NCI-H1092 treated with DMSO at 0.1 percent for 48 hours (cell line): ENCODE measurements at places on chromosomes 4 and X.

DNA sequence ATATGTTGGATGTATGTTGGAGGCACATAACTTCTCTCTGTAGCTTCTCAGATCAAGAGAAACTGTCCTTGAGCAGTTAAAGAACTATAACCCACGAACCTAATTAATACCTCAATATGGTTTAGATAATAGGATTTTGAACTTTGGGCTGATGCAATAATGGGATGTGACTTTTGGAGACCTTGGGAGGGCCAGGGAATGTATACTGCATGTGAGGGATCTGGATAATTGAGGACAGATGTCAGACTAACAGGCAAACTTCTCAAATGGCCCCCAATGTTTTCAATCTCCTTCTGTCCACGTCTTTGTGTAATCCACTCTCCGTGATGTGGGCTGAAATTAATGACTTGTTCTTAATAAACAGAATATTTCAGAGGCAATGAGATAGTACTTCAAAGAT is 202.2 kb upstream of the FAT4 start:
- no peak for DNase-seq

GRCh38 chrX:50888884-50889283 is 21.7 kb upstream of the BMP15 start:
- no peak for DNase-seq

- no peak for DNase-seq
These were observed 23.4 kb downstream of the CYTL1 start for GRCh38 chr4:4995908-4996265.

DNA sequence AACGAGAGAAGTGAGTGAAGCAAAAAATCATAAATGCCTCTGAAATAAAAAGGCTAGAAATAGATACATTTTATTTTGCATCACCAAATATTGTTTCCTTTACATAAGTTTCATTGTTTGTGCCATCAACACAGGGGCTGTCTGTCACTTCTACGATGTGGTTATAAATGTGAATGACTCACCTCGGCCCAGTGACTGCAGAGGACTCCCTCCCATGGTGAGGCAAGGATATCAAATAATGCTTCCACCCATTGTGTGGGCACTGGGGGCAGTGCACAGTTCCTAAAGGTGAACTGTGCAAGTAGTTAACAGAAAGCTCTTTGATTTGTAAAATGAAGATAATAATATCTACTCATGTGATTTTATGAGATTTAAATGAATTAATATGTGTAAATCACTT is 230.3 kb upstream of the NEIL3 start:
- no peak for DNase-seq

DNA sequence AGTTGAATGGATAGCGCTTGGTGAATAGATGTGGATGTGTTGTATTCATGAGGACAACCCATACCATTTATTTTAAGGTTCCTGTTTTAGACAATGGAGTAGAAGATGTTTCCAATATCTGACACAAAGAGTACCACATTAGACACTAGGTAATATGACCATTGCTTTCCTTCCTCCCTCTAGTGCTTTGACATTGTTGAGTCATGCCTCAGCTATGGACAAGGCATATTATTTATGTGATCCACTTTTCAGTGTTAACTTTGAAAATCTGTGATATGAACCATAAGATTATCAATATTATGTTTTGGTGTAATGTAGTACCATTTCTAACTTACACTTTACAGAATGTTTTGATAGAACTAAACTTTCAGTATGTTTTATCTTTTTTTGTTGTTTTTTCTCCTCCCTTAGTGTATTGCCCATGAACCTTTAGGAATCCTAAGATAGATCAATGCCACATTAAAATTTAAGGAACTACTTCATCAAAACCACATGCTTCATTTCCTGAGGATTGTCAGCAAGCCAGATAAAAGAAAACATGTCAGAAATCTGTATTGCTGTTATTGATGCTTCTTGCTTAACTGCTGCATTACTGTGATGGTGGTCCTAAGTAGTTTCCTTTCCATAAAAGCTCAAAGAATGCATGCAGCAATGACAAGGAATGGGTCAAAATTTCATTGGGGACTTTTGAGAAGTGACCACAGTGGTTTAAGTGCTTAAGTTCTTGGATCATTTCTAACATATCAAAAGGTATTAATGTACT is 105.0 kb downstream of the PCDH7 start:
- no peak for DNase-seq
